ENCODE measurements at places on chromosomes 2 and 18.
A peak's percentile ranks its signal among the peaks of the same experiment; 100 is the strongest.

- no peak for DNase-seq
These were observed 35.5 kb downstream of the SCN2A start for GRCh38 chr2:165274698-165275097.

DNA sequence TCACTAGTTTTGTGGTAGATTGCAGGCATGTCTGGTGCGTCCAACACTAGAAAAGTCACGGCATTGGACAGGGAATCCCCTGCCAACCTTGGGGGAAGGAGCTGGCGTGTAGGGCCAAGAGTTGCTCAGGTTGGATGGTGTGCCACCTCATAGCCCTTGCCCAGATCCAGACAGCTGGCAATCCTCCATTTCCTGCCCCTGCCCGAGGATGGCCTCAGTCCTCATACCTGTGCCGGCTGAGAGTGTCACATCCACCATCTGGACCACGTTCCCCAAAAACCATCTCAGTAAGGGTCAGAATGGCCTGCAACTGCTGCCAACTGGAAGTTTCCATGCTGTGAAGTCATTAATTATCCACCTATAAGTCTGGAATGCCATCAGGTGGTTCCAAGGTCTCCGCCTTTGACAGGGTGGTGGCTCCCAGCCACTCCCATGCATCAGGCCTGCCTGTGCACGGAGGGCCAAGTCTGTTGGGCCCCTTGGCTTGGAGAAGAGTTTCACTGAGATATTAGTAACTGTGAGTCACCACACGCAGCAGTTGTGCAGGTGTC lies 55.0 kb downstream of the IMPA2 start:
- DNase-seq = no peak

GRCh38 chr2:238145046-238145445 lies 6.6 kb downstream of the KLHL30 start:
- no peak for DNase-seq

DNA sequence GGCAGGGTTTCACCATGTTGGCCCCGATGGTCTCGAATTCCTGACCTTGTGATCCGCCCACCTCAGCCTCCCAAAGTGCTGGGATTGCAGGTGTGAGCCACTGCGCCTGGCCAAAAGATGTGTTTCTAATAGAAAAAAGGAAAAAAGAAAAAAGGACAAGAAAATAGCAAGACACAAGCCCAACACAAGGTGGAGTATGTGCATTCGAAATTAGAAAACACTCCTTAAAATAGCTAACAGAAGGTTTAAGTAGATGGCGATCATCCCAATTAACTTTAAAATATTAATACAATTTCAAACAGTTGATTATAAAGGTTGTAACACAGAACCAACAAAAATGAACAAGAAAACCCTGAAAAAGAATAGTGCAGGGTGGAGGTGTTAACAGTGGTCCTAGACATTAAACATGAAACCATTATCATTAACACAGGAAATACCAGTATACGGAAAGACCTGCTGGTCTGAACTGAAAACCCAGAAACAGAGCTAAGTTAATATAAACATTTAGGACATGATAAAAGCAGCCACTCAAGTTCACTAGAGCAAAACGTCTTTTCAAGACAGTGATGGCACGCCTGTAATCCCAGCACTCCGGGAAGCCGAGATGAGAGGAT lies 57.9 kb downstream of the HDLBP start:
- DNase-seq = no peak

DNA sequence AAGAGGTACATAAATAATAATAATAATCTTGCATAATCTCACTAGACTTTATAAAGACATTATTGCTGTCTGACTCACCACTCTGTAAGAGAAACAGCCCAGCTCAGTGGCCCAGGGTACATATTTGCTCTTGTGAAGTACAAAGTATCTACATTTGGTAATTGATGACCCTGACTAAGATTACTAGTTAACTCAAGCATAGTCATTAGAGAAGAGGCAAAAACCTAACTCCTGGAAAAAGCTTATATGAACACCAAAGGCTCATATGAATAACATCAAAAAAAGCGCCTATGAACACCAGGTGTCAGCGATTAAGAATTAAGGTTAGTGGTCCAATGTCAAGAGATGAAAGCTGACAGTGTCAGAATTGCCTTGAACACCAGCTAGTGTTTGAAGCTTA lies 38.4 kb downstream of the RAD51AP2 start:
- DNase-seq = no peak

- DNase-seq = no peak
These were observed 295.9 kb upstream of the CRIM1 start for GRCh38 chr2:36059691-36060090.

- DNase-seq = peak; percentile 63
These were observed 1.8 kb downstream of the ZCCHC2 start for GRCh38 chr18:62524440-62525200.

DNA sequence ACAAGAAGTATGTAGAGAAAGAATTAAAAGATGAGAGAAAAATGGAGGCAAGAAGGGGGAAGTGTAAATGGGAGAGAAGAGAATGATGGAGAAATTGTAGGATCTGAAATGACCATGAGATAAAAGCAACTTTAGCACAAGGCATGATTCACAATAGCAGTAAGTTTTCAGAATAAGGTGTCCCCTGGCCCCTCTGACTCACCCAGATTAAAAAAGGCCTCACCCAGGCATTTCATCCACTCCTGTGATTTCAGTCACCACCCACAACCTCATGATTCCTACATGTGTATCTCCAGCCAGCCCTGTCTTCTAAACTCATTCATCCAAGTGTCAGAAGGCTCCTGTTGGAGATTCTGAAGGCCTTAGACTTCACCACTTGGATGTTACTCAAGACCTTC lies 56.6 kb downstream of the SP100 start:
- DNase-seq = peak; percentile 46

DNA sequence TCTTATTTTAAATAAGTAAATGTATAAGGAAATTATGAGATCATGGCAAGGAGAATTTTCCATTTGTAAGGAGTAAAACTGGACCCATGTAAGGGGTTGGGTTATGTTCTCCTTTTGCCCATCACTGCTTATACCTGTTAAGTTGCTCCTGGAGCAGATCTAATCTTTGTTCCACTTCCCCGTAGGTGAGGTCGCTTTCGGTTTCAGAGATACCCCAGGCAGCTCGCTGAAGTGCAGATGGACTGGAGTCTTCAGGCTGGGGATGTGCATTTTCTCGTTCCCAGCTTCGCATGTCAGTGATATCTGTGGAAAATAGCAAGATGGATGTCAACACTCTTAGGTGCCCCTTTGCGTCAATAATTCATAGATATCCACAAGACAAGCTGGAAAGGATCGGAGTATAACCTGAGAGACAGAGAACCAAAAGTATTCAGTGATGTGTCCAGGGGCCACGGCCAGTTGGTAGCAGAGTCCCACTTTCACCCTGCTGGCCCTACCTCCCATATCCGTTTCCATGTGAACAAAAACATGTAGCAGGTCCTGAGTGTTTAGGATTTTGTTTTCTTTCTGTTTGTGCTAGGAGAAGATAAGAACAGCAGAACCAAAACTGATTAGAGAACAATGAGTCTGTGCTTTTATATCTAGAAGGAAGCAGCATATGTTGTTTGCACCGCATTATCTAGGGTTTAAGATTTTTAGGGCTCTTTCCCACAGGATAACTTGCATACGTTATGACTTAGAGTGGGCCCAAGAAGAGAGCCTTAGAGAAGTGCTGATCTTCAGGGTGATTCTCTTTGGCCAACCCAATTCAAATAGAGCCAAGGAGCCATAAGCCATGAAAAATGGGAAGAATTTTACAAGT lies 36.0 kb downstream of the GCA start:
- no peak for DNase-seq

DNA sequence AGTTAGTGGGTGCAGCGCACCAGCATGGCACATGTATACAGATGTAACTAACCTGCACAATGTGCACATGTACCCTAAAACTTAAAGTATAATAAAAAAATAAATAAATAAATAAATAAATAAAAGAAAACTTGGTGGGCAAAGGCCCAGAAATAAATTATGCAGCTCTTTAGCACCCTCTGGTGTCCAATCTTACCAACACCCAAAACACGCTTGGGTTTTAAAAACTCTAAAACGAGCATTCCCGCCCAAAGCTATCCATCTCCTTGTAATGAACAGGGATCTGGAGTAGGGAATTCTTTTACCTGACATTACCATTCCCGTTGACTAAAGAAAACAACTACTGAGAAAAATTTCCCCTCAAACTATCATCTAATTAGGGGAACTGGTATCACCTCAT lies 2005.9 kb upstream of the CELF4 start:
- DNase-seq = no peak

DNA sequence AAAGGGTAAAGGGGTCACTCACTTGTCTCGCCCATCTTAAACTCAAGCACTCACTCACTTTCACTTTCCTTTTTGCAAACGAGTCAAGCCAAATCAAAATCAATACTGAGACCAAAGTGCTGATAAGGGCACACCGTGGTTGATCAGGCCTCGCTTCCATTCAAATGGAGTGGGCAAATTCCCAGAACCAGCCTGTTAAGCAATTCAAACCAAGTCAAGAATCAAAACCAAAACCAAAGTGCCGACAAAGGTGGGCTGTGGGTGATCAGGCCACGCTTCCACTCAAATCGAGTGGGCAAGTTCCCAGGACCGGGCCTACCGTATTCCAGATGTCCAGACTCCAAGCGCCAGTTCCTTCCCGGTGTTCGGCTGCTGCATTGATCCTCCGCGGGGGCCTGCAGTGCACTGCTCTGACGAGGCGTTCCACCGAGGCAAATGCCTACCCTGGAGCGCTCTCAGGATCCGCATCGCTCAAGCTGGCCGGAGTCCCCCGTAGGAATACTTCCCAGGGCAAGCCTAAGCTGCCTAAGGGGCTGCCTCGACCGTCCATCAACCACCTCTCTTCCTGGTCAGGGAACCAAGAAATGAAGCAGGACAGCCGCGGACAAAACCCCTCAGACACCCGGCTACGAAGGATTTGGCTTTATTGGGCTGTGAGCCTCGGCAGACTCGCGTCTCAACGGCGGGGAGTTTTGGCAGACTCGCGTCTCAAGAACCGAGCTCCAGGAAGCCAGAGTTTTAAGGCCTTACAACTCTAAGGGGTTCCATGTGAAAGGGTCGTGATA lies 89.9 kb upstream of the SLC1A4 start:
- no peak for DNase-seq

Data from activated naive CD8-positive, alpha-beta T cell treated with anti-CD3 and anti-CD28 coated beads, Interleukin-2, amount 50 U/mL, for 24 hours (primary cell).